ENCODE measurements at places on chromosomes 3 and 15.

DNA sequence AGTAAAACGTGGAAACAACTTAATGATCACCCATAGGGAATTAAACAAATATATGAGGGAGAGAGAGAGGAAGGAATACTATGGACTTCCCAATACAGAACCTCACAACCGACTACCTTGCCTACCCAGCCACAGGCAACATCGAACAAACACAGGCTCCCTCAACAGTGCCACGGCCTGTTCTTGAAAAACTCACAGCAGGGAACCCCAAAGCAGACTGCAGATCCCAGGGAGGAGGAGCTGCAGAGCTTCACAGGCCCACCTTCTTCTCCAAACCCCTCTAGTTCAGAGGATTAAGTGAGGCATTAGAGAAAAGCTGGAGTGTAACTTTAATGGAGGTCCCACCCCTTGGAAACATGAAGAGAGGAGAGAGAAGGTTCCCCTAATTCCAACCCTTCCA lies 110.2 kb downstream of the ST8SIA2 start:
- no peak for DNase-seq

GRCh38 chr3:166456286-166456685 lies 619.1 kb upstream of the BCHE start:
- DNase-seq = no peak

GRCh38 chr3:183878071-183878470 lies 6.6 kb downstream of the PARL start:
- DNase-seq = no peak

DNA sequence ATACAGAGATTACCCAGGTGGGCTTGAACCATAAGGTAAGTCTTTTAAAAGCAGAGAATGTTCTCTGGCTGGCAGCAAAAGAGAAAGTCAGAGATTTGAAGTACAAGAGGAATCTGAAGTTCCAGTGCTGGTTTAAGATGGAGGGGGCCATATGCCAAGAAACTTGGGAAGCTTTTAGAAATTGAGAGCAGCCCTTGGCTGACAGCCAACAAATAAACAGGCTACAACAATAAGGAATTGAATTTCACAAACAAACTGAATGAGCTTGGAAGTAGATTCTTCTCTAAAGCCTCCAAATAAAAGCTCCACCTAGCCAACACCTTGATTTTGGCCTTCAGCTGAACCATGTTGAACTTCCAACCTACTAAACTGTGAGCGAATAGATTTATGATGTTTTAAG lies 85.7 kb downstream of the TRIM42 start:
- no peak for DNase-seq

DNA sequence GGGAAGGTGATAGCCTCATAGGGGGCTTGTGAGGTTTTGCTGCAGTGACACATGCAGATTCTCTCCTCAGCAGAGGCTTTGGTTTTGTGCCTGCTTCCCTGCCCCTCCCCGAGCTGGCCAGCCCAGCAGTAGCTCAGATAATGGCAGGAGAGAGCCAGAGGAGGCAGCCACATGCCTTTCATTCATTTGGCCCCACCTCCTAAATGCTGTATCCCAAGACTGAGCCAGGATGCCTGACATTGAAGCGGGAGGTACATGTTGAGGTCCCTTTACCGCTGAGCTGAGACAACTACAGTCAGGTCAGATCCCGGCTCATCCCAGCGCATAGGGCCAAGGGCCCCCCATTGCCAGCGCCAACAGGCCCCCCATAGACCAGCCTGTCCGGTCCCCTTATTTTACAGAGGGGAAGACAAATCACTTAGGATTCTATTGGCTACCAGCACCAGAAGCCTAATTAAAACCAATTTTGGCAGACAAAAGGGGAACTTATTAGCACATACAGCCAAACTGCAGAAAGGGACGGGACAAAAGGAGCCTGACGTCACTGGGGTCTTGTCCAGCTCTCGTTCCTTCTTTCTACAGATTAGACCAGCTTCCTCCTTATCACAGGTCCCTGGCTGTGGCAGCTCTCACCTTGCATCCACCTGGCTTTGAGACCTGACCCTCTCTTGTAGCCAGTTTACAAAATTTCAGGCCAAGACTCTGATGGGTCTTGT lies 12.1 kb upstream of the POLG start:
- DNase-seq = no peak

DNA sequence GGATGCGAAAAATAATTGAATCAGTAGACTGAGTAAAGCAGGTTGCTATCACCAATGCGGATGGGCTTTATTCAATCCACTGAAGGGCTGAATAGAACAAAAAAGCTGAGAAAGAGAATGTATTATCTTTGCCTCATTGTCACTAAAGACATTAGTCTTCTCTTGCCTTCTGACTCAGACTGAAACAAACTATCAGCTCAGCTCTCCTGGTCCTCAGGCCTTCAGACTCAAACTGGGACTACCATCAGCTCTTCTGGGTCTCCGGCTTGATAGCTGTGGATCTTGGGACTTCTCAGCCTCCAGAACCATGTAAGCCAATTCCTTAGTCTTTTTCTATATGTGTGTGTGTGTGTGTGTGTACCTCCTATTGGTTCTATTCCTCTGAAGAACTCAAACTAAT lies 12.6 kb downstream of the IFT57 start:
- DNase-seq = no peak

DNA sequence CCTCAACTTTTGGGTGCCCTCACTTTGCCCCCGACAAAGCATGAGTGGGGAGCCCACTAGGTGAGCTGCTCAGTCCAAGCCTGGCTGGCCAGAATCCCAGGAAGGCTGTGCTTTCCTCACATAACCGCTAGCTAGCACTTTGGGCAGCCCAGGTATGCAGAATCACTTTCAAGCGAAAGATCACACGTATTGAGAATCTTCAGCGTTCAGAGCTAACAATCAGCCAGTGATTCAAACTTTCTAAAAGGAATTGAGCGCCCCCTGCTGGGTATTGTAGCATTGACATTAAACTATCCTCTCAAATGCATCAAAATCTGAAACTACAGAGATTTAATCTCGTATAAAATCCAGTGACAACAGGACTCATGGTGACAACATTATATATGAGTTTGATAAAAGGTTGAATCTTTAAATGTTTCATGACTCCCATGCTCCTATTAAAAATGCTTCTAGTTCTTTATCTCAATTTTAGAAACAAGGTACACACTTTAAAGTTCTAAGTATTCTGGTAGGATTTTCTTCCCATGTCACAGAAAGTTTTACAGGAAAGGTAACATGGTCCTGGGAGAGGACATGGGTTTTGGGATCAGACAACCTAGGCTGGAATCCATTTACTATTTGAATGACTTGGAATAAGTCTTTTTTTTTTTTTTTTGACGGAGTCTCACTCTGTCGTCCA lies 11.8 kb downstream of the ANAPC13 start:
- DNase-seq = peak; percentile 92

DNA sequence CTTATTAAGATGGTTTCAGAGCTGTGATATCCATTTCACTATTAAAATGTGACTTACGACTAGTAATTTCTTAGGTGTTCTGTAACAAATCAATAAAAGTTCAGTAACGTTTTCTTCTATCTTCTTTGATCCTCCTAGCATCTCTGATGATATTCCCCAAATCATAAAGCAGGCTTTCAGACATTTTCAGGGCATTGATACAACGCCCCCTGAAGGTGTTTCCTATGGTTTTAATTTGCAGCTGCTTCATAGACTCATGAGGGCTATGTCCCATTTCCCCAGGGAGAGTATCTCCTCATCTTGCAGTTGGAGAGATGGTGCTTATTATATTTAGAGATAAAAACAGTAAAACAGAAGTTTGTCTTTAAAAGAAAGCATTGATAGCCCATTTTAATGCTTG lies 246.8 kb upstream of the CNTN3 start:
- no peak for DNase-seq

GRCh38 chr3:399647-400046 lies 203.1 kb downstream of the CHL1 start:
- no peak for DNase-seq

GRCh38 chr15:32818758-32819447 lies 101.1 kb downstream of the GREM1 start:
- DNase-seq = no peak

- DNase-seq = no peak
Observed at GRCh38 chr15:71207141-71207540, 91.9 kb downstream of the THSD4 start.

- no peak for DNase-seq
Observed at GRCh38 chr3:71111784-71112440, 471.6 kb downstream of the FOXP1 start.

- no peak for DNase-seq
Observed at GRCh38 chr15:74129586-74130154, 716 bp upstream of the ISLR2 start.

DNA sequence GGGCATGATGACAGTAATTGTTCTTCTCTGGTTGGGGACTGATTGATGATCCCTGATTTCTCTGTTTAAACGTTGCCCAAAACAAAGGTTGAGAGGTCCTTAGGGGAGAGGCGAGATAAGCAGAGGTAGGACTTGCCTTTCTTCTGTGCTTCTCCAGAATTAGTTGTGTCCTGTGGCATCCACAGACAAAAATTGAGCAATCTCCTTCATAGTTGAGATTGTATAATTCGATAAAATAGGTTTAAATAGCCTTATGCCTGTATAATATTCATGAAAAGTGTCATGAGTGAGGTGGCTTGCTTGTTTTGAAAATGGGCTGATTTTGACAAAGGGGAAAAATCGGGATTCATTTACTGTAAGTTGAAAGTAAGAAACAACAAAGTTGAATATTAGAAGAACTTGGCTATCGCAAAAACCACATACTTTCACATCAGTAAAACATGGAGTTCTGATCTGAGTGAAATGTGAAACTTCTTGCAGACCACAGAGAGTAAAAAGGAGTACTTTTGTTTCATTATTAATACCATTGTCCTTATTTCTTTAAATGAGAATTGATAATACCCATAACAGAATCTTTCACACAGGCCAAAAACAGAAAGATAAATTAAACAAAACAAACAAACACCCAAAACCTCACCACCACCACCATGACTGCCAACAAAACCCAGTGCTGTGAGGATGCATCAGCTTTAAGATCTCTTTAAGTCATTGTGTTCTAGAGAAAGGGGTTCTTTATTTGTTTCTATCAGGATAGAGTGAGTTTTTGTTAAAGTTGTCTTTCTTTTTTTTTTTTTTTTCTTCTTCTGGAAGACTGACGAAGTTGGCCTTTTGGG lies 155.7 kb downstream of the LPP start:
- no peak for DNase-seq

GRCh38 chr15:38148471-38148870 lies 104.2 kb upstream of the SPRED1 start:
- no peak for DNase-seq

DNA sequence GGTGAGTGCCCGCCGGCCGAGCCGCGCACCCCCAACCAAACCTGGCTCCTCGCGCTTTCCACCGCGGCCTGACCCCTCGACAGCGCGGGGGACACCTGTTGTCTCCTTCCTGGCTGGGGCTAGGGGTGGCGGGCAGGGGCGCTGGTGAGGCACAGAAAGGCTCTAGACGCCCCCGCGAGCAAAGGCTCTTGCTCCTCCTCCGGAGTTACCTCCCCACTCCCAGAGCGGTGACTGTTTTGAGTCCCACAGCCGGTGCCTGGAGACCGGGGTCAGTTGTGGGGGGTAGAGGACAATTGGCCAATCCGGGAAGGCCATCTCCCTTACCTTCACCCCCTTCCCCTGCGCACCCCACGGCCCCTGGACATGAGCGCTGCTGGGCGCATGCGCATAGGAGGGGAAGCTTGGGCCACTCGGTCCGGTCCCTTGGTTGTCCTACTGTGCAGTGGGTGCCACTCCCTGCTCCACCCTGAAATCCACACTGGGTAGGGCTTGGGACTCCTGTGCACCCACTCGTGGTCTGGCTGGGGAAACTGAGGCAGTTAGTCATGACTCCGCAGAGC lies 554 bp downstream of the CHST13 start:
- no peak for DNase-seq

DNA sequence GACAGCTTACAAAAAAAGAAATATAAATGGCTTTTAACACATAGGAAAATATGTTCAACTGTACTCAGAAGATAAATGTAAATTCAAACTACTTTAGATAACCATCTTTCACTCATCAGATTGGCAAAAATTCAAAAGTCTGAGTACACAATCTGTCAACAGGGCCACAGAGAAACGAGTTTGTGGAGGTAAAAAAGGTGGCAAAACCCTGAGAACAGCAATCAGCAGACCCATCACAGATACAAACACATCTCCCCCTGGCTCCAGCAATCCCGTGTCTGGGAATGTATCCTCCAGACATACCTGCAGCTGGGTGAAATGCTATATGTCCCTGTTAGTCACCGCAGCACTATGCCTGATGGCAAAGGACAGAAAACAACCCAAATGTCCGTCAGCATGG lies 149.5 kb downstream of the OSBPL10 start:
- no peak for DNase-seq

DNA sequence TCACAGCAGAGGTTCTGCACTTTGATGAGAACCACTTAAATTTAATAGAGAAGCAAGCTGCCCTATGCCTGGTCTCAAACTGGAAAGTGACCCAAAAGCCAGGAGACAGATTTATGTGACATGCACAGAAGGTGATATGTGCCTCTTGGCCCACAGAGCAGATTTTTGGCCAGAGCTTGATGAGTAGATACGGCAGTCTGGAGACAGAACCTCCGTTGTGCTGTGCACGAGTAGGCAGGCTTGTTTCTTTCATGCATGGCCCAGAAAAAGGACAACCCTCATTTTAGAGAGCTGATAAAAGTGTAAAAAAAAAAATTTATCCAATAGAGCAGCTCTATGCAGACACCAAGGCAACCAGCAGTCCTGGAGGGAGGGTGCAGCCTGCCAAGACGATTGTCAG lies 423.1 kb downstream of the CNTN6 start:
- no peak for DNase-seq

DNA sequence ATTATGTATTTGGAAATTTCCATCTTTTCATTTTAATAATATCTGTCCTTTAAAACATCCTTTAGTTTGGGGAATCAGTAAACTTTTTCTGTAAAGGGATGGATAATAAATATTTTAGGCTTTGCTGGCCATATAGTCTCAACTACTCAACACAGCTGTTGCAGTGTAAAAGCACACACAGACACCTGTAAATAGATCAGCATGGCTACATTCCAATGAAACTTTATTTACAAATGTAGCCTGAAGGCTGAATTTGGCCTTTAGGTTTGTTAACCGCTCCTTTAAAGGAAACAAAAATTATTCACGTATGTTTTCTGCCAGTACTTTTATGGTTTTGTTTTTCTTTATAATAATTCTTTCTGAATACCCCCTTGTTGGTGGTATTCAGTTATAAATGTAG lies 184.8 kb downstream of the ADAMTSL3 start:
- DNase-seq = no peak

GRCh38 chr3:10597733-10598132 lies 92.3 kb upstream of the ATP2B2 start:
- DNase-seq = no peak

All from head of caudate nucleus (tissue), 42 donors.